ENCODE measurements at places on chromosomes 11 and 22.

GRCh38 chr22:45298934-45299505, 10.7 kb upstream of the FAM118A start:
- DNase-seq: no peak

DNA sequence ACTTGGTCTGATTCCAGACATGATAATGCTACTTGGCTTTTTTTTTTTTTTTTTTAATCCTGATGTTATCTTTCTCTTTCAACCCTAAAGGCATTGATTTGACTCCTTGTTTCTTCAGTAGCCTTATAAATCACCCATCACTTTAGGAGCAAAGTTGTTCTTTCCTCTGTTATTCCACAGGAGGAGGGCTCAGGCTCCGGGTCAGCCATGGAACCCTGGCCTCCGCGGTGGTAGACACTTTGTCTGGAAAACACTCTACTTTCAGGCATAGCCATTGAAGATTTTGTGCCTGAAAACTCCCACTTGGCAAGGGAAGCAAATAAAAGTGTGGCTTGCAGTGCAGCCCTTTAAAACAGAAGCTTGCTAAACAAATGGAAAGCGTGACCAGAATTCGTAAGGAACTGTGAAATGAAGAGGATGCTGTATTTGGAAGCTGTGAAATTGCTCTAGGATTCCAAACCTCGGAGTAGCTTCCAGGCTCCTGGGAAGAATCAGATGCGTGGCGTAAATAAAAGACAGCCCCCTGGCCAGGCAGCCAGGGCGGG, 44.9 kb downstream of the ARHGAP8 start:
- no peak for DNase-seq

- DNase-seq: no peak
Measured at GRCh38 chr11:44188643-44189042, 93.2 kb downstream of the EXT2 start.

DNA sequence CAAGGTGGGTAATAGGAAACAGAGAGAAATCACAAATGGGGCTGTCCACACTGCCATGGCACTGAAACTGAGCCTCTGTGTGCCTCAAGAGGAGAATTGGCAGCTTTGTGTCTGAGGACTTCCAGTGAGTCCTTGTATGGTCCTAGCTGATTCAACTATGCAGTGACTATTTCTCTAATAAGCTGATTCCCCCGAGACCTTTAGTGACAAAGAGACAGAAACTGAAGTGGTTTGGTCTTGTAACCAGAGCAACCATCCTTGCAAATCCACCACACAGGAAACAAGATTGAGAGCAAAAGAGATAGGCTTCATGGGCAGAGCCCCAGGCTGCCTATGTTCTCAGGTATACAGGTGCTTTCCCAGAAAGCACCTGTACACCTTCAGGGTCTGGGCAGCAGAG, 1038.5 kb downstream of the NTM start:
- no peak for DNase-seq

GRCh38 chr22:30386608-30386959, 627 bp downstream of the RNF215 start:
- no peak for DNase-seq

GRCh38 chr22:37188901-37189466, 937 bp upstream of the C1QTNF6 start:
- DNase-seq: no peak

- DNase-seq: peak; percentile 92
Measured at GRCh38 chr11:128302425-128303186, 284.8 kb downstream of the ETS1 start.

DNA sequence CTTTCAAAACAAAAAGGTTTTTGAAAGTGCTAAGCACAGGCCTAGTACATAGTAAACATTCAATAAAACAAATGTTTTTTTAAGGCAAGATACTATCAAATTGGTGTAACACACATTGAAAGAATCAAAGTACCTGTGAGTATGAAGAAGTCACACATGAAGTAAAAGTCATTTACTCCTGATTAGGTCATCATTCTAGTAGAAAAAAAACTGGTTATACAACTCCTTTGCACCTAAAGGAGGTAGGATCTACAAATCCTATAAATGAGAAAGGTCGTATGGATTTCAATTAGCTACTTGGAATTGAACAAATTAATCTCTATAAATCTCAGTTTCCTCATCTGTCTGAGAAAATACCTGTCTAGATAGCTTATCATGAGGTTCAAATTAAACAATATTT, 80.8 kb downstream of the SIK3 start:
- DNase-seq: no peak

DNA sequence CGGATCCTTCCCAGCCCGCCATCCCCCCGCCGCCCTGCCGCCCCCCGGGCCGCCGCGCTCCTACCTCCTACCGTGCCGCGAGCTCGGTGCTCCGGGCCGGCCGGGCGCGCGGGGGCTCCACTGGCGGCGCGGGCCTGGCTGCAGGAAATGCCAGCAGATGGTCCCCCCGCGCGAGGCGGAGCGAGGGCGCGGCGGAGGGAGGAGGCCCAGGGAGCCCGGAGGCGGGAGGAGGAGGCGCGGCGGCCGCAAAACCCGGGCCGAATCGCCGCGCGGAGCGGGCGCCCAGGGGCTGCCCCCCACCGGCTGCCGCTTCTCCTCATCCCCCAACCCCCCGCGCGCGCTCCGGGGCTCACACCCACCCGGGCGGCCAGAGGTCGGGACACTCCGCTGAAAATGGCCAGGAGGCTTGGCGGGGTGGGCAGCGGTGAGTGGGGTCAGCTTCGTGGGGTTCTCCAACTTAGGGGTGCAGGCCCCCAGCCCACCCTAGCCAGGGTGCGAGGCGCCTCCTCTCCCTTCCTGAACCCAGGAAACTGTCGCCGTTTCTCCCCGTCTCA, at the start of gene OSBPL5:
OSBPL5 (minus strand) TSS at position 159 of the 554 bp plus-strand sequence. CDS start 36,162 bp downstream, outside the sequence.
- DNase-seq: peak; percentile 76

DNA sequence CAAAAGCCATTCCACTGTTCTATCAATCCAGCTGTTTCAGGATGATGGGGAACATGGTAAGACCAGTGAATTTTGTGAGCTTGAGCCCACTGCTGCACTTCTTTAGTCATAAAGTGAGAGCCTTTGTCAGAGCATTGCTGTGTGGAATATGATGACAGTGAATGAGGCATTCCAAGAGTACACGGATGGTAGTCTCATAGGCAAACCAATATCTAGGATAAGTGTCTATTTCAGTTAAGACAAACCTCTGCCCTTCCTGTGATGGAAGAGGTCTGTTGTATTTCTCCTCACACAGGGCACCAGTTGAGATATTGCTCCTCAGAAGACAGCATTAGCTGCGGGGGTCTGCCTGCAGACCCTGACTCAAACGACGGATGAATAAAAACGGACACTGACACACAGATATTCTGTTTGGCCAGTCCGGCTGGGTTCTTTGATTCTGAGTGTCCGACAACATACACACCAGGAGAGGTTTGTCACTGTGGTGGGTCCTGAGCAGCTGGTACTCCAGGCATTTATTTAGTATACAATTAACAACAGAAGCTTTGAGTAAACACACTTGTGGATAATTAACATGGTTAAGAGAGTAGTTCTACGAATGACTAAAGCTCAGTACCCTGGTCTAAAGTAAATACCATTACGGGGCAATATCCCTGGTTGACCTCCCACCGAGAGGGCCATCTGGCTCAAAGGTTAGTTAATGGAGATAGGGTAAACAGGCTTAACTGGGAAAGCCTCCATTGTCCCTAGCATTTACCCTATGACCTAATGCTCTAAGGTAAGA, 121.7 kb downstream of the ZNF280B start:
- no peak for DNase-seq

DNA sequence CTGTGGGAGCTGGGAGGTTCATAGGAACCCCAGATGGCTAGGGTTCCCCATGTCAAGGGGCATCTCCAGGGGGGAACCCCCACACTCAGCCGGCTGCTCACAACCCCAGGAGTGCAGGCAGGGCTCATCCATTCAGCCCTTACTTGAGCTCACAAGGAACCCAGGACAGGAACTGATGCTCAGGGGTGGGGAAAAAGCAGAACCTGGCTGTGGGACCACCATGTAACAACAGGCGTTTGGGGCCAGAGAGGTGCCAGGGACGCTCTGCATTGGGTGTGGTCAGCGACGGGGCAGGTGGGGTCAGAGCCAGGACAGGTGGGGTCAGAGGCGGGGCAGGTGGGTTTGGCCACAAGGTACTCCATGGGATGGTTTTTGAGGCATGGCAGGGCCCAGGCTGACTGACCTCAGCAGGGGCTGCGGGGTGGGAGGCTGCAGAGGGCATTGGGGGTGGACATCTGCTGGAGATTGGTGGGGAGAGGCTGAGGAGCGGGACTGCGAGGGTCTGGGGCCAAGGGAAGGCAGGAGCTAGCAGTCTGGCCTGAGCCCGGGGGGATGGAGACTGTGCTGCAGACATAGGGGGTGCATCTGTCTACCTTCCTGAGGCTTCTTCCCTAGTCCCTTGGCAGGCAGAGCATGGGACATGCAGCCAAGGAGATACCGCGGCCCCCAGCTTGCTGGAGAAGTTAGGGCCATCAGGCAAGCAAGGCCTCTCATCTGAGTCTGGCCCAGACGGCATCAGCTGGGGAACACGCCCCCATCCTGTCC, 34.0 kb upstream of the CARS1 start:
- no peak for DNase-seq

DNA sequence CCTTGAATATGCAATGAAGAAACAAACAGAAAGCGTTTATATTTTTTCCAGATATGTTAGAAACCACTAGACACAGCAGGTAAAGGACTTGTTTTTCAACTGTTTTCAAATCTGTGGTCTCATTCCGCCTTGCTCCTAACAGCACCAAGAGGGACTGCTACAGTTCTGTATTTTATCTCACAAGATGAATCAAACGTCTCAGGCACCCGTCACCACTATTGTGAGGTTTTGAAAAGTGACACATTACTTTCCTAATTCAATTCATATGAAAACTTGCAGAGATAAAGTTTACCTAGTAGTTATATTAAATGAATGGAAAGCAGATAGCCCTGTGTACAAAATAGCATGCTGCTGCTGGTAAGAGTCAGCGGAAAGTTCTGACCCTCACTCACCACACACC, 386.3 kb downstream of the ETS1 start:
- DNase-seq: peak; percentile 8

- no peak for DNase-seq
Measured at GRCh38 chr11:112605093-112605666, 344.5 kb upstream of the PLET1 start.

- DNase-seq: peak; percentile 43
Measured at GRCh38 chr11:44611687-44612434, 46.4 kb downstream of the CD82 start.

GRCh38 chr11:49995565-49995964, 13.2 kb upstream of the OR4C12 start:
- DNase-seq: no peak

DNA sequence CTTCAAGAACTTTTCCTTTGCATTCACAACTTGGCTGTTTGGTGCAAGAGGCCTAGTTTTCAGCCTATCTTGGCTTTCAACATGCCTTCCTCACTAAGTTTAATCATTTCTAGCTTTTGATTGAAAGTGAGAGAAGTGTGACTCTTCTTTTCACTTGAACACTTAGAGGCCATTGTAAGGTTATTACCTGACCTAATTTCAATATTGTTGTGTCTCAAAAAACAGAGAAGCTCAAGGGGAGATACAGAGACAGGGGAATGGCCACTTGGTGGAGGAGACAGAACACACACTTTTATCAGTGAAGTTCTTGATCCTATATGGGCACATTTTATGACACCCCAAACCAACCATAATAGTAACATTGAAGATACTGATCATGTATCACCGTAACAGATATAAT, 532.3 kb downstream of the DLG2 start:
- DNase-seq: no peak

DNA sequence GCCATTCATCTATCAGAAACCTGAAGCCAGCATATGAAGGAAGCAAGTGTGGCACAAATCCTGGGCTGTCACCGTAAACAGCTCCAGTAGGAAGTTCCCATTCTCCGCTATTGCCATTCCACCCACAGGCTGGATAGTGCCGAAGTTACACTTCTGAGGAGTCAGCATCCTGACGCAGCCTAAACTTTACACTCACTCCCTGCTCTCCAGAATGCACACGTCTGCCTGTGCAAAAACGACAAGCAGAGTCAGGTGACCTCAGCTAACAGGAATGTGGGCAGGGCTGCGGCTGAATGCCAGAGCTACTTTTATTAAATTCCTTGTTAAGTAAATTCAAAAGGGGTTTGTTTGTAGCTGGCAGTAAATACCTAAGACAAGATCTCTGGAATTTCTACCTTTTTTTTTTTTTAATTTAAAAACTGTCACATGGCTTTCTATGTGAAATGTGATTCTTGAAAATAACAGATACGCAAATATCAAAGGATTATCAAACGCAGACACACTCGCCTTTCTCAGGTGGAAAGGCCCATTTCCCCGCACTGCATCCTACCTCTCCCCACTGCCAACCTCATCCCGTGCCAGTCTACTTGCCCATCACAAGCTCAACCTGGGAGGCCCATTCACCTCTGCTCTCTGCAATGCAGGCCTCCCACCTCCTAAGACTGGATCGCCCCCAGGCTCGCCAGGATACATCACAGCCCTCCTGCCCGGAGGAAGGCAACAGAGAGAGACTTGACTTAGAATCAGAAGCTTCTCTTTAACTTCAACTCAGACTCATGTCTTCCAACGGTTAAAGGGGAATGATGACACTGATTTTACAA, 33.5 kb downstream of the NFRKB start:
- DNase-seq: no peak

- no peak for DNase-seq
Measured at GRCh38 chr11:1082346-1082727, 7.7 kb downstream of the MUC2 start.

- DNase-seq: no peak
Measured at GRCh38 chr11:31986201-31986889, 104.5 kb upstream of the RCN1 start.

DNA sequence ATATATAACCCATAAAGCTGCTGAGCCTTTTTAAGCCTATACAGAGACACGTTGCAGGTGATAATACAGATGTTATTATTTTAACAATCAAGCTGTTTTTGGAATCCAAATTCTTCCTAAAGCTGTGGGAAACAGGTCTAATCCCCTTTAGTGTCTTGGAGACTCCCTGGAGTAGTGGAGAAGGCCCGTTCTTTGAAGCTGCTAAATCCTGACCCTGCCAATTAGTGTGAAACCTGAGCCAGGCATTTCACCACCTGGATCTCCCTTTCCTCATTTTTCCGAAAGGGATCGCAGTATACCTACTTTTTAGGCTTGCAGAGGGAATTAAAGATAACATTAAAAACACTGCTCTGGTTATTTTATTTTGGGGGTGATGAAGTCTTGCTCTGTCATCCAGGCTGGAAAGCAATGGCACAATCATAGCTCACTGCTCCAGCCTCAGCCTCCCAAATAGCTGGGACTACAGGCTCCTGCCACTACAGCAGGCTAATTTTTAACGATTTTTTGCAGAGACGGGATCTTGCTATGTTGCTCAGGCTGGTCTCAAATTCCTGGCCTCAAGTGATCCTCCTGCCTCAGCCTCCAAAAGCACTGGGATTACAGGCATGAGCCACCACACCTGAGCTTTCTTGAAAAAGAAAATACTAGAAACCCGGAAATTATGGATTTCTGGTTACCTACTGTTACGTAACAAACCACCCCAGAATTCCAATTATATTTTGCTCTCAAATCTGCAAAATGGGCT, 1.7 kb upstream of the EIF4ENIF1 start:
- DNase-seq: no peak
